ENCODE measurements at places on chromosomes 11 and 22. TPM values are rescaled to one million over a fixed set of nuclear protein-coding genes. Genes with fewer than 3 reads are reported as not detected.

The ME3 gene
- total RNA-seq: 37.1 TPM

The HTATIP2 gene
- 78.6 TPM for total RNA-seq

The BRMS1 gene
- total RNA-seq: 60.6 TPM

The GRAP2 gene
- not detected for total RNA-seq

The WNT7B gene
- 1.5 TPM for total RNA-seq

The PATL1 gene
- total RNA-seq: 16.2 TPM

The CSF2RB gene
- total RNA-seq: 3.6 TPM

The FIBIN gene
- total RNA-seq: not detected

The MFRP gene
- total RNA-seq: 0.39 TPM

The C11orf91 gene
- total RNA-seq: 2.0 TPM

The TEX12 gene
- 0.23 TPM for total RNA-seq

The OR5D18 gene
- total RNA-seq: not detected

The NELL1 gene
- not detected for total RNA-seq

The C22orf31 gene
- total RNA-seq: not detected

The UPK3A gene
- not detected for total RNA-seq
